ENCODE measurements at places on chromosomes 4 and X.

GRCh38 chr4:182113779-182114178 is 129.4 kb upstream of the TENM3 start:
- no peak for DNase-seq

DNA sequence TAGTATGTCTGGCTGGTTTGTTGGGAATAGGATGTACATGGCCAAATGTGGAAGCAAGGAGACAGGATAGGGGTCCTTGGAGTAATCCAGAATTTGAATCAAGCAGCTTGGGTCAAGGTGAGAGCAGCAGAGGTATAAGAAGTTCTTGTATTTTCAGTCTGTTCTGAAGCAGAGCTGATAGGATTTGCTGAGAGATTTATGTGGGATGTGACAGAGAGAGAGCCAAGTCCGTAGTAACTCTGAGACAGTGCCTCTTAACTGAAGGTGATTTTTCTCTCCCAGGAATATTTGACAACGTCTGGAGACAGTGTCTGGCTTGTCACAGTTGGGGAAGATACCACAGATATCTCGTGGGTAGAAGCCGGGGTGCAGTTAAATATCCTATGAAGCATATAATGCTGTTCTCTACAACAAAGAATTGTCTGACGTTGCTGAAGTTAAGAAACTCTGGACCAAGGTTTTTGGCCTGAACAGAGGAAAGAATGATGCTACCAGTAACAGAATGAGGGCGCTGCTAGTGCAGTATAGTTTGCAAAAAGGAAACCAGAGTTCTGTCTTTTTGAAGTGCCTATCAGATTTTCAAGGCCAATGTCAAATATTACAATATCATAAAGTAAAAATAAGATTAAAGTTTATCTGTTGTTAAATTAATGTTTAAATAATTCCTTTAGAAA is 184.0 kb downstream of the ARHGAP24 start:
- no peak for DNase-seq

DNA sequence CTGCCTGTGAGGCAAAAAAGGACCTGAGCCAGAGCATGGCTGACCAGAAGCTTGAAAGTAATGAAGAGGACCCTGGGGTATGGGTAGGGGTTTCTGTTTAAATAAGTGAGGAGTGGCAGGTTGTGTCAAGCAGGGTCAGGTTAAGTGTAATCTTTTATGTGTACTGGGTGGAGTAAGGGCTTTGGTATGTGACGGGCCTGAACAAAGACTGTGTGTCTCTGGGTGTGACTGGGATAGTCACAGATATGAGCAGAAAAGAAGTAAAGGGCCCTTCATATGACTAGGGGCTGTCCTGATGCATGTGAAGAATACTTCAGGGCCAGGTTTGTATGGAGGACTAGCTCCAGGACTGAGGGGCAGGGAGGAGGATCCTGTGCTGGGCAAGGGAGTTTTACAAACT is 82.4 kb downstream of the ITIH6 start:
- DNase-seq: no peak

DNA sequence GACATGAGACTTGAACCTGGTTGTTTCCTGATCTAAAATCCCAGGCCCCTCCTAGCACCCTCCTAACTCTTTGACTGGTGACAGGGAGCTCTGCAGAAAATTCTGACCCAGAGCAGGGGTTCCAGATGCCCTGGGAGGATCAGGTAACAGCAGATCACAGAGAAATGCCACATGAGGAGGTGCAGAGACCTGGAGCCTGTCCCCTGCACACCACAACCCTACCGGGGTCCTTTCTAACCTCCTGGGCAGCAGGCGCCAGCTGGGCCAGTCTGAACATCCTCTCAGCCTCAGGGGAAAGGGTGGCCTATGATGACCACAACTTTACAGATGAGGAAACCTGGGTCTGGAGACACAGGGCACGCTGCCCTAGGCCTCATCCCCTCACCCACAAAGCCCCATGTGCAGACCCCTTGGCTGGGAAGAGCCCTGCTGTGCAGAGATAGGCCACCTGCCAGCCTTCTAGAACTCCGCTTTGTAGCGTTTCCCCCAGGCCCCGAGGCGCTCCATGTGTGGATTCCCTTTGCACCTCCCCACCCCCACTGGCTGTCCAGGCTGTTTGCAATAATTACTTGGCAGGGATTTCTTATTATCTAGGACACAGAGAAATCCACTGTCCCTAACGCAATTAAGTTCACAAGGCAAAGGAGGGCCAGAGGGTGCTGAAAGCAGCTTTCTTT is 36.5 kb downstream of the WDR1 start:
- no peak for DNase-seq

DNA sequence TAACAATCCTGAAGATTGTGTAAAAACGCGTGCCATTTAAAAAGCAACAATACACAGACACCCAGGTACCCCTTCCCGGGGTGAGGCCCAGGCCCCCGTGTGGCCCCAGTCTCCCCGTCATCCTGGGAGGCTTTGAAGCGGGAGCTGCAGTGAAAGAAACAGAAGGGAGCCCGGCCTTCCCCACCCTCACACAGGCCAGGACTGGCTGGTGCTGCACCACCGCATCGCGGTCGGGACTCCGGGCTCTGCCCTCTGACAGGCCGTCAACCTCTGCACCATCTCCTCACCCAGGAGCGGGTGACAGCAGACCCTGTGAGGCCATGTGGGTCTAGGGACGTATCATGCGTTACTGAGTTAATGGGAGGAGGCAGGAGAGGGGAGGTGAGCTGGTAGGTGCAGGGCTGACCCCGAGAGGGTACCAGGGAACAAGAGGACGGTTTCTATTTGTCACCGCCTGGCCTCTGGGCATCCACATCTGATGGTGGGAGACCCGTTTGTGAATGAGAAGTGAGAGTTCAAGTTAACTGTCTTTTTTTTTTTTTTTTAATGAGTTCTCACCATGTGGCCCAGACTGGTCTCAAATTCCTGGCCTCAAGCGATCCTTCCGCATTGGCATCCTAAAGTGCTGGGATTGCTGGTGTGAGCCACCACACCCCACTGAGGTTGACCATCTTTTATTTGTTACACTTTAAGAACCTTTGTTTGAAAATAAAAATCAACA is 27.3 kb downstream of the PIGG start:
- no peak for DNase-seq

GRCh38 chrX:14758029-14758491 is 114.8 kb downstream of the FANCB start:
- DNase-seq: no peak

GRCh38 chr4:156085100-156085499 is 131.4 kb upstream of the CTSO start:
- DNase-seq: no peak

- no peak for DNase-seq
Measured at GRCh38 chrX:71095981-71096759, 519 bp downstream of the FOXO4 start.

DNA sequence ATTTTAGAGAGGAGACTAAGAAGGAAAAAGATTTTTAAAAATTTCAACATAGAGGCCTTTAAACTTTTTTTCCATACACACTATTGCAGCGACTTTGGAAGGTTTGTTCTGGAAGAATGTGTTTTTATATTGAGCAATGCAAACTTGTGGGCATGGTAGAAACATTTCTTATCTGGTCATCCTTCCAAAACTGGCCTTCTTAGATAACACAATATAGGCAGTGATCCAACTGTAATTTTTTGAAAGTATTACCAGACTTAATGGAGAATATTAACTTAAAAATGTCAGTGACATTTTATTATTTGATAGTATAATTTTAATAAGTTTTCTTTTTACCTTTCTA is 25.6 kb downstream of the FHDC1 start:
- no peak for DNase-seq

GRCh38 chr4:153025406-153025805 is 89.3 kb downstream of the FHDC1 start:
- no peak for DNase-seq

GRCh38 chrX:24498181-24498580 is 33.1 kb downstream of the PDK3 start:
- DNase-seq: no peak

- no peak for DNase-seq
Measured at GRCh38 chrX:12421918-12422317, 283.6 kb downstream of the FRMPD4 start.

DNA sequence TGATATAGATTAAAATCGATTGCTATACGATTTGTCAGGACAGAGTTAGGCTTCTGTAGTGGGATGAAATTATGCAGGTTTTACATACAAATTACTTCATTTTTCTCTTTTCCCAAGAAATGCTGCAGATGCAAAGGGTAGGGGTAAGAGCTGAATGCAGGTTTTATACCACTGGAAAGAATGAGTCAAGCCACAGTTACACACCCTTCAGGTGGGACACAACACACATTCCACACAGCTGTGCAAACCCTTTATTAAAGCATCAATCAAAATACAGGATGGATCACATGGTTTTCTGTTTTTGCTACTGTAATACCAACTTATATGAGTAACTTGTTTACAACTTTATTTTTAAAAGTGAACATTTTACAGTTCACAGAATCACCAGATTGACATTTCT is 39.8 kb downstream of the MFAP3L start:
- DNase-seq: no peak

DNA sequence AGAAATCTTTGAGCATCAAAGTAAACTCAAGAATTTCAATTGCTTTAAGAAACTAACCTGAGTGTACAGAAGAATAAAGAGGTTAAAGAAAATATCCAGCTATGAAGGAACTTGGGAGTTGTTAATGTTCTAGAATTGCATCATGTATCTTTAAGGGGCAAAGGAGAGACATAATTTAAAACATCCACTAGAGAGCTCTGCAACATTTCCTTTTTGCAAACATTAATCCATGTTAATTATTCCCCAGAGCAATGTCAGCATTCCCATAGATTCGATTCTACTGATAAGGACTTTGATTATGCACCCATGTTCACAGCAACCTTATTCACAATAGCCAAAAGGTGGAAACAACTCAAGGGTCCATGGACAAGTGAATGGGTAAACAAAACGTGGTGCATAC is 80.2 kb upstream of the SORBS2 start:
- DNase-seq: no peak

GRCh38 chr4:173138624-173139023 is 30.0 kb upstream of the GALNT7 start:
- no peak for DNase-seq

- no peak for DNase-seq
Measured at GRCh38 chr4:126708716-126709115, 924.0 kb upstream of the INTU start.

- no peak for DNase-seq
Measured at GRCh38 chr4:141692081-141692480, 55.7 kb downstream of the IL15 start.

GRCh38 chr4:111921714-111922113 is 223.5 kb upstream of the FAM241A start:
- DNase-seq: no peak

DNA sequence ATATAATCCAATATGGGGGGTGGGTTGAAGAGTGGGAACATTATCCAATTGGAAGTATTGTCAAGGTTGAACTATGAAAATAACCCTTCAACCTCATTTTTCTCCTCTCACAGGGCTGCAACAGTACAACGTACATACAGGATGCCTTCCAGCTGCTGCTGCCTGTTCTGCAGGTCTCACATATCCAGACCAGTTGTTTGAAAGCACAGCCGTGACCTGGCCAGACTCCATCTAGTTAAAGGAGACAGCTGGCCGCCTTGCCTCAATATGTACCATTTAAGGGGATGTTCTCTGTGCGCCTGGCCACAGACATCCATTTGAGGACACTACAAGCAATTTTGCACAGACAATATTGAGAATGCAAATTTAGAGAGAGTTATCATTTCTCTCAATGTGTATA is 75.7 kb downstream of the FAM114A1 start:
- DNase-seq: no peak

DNA sequence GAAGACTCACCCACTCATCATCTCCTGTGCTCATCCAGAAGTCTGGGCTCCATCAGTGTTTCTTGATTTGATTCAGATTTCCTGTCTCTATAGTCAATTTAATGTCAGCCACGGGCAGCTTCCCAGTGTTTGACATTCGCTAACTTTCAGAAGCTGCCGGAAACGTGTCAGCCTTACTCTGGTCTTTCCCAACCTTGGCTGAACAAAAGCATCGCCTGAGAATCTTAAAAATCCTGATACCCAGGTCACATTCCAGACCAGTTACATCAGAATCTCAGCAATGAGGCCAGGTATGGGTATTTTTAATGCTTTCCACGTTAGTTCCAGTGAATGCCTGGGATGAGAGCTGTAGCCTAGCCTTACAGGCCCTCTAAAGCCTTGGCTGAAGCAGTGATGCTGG is 233.8 kb downstream of the FRMPD4 start:
- no peak for DNase-seq

- DNase-seq: no peak
Measured at GRCh38 chr4:87975466-87975865, at the start of gene SPP1. Gene SPP1, plus strand, starts transcription at chr4:87975714. Its CDS starts 1,182 bp downstream, at chr4:87976896.

- DNase-seq: no peak
Measured at GRCh38 chrX:49879656-49880277, 483 bp downstream of the USP27X start.

GRCh38 chr4:177125656-177126055 is 184.0 kb upstream of the NEIL3 start:
- no peak for DNase-seq

Measured in kidney capillary endothelial cell (primary cell).